Trophoblast cell (in vitro differentiated cells and primary cell): ENCODE measurements at places on chromosomes 1 and 21.

DNA sequence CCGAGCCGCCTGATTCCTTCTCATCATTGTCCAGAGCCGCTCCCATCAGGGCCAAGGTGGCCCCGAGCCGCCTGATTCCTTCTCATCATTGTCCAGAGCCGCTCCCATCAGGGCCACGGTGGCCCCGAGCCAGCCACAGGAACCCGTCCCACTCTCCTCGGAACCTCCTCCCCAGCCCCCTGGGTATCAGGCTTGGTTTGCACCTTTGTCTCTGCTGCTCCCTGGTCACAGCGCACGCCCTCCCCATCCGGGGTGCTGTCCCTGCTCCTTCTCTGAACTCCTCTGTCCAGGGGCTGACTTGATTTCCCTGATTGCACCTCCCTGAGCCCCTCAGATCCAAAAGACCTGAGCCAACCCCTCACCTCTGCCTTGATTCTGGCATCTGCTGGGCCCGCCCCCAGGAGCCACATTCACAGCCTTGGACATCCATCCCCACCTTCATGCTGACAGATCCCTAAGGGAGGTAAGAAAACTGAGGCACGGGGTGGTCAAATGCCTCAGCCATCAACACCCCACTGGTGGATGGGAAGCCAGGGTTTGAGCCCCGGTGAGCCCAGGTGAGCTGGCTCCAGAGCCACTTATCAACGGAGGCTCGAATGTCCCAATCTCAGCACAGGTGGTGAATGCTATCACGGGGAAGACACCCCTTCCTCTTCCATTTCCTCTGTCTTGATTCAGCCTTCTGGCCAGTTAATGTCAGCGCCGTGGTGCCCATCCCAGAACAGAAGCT lies 25.6 kb upstream of the COL18A1 start:
- H3K36me3 ChIP-seq: no peaks in the 10 kb centered on the region
- H3K27ac ChIP-seq: no peak overlapping the region
- DNase-seq: no peak
- H3K4me3 ChIP-seq: no peak overlapping the region

- H3K4me3 ChIP-seq: no peak overlapping the region
- no peak overlapping the region for H3K27ac ChIP-seq
- H3K27me3 ChIP-seq: peaks cover 21% of the 10 kb centered on the region
Observed at GRCh38 chr1:151837197-151837596, 2.4 kb downstream of the C2CD4D start.

DNA sequence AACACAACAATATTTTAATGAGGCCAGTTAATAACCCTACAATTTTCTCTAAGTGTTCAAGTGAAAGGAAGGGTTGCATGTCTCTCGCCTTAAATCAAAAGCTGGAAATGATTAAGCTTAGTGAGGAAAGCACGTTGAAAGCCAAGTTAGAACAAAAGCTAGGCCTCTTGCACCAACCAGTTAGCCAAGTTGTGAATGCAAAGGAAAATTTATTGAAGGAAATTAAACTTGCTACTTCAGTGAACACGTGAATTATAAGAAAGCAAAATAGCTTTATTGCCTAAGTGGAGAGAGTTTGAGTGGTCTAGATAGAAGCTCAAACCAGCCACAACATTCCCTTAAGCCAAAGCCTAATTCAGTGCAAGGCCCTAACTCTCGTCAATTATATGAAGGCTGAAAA lies 135.6 kb downstream of the DUSP10 start:
- no peaks in the 10 kb centered on the region for H3K27me3 ChIP-seq
- H3K4me1 ChIP-seq: no peaks in the 10 kb centered on the region
- no peaks in the 10 kb centered on the region for H3K36me3 ChIP-seq
- H3K4me3 ChIP-seq: no peak overlapping the region
- DNase-seq: no peak

GRCh38 chr1:44265656-44266358 lies 52.5 kb downstream of the DMAP1 start:
- H3K27ac ChIP-seq: no peak overlapping the region
- peaks cover 4% of the 10 kb centered on the region for H3K4me1 ChIP-seq
- no peak overlapping the region for H3K4me3 ChIP-seq
- H3K36me3 ChIP-seq: no peaks in the 10 kb centered on the region

GRCh38 chr1:41496080-41497055 lies 11.9 kb upstream of the EDN2 start:
- no peaks in the 10 kb centered on the region for H3K36me3 ChIP-seq
- DNase-seq: peak; percentile 75
- peak overlapping the region; percentile 61 for H3K27ac ChIP-seq
- H3K27me3 ChIP-seq: no peaks in the 10 kb centered on the region

DNA sequence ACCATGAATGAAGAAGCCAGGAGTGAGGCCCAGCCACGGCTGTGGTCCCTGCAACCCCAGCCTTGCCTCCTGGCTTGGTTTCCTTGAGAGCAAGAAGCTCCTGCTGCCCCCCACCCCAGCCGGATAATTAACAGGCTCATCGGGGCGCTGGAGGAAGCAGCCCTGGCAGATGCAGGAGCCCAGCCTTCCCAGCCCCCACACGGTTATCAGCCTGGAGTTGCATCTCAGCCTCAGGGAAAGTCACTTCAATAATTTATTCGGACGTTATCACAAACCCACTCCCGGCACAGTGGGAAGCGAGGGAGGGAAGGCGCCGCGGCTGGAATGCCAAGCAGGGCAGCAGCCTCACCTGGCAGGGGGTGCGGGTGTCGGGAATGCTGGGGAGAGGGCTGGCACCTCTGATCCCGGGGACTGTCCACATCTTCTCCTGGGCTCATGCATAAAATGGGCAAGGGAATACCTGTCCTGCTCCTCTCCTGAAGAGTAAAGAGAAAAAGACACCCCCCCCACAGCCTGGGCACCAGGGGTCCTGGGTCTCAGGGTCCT lies 43.3 kb upstream of the LRP8 start:
- H3K27ac ChIP-seq: no peak overlapping the region
- peaks cover 4% of the 10 kb centered on the region for H3K4me1 ChIP-seq
- H3K36me3 ChIP-seq: no peaks in the 10 kb centered on the region
- DNase-seq: no peak
- no peak overlapping the region for H3K4me3 ChIP-seq

- H3K27me3 ChIP-seq: no peaks in the 10 kb centered on the region
- peaks cover 50% of the 10 kb centered on the region for H3K36me3 ChIP-seq
- DNase-seq: no peak
- no peak overlapping the region for H3K27ac ChIP-seq
- H3K4me3 ChIP-seq: no peak overlapping the region
- H3K4me1 ChIP-seq: peaks cover 9% of the 10 kb centered on the region
Observed at GRCh38 chr1:208026880-208027438, 116.0 kb upstream of the CD34 start.

DNA sequence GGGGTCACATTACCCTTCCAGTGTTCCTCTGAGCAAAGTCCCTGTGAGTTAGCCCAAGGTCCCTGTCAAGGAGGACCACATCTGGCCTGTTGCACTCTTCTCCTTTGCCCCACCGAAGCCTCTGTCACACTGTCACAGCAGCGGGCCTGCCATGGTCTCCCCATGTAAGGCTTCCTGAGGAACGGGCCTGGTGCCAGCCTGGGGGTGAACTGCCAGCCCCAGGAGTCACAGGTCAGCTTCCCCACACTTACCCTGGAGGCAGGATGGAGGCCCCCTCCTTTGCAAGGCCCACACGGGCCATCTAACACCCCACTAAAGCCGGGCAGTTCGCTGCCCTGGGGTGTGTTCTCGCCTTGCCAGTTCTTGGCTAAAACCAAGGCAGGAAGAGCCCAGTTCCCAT lies 14.1 kb downstream of the TNFRSF1B start:
- H3K4me1 ChIP-seq: peaks cover 27% of the 10 kb centered on the region
- no peak for DNase-seq
- peaks cover 2% of the 10 kb centered on the region for H3K36me3 ChIP-seq

GRCh38 chr21:36113647-36114428 lies 21.0 kb upstream of the CBR3 start:
- H3K27me3 ChIP-seq: no peaks in the 10 kb centered on the region

GRCh38 chr21:35291973-35292627 lies 243.0 kb upstream of the RUNX1 start:
- no peak overlapping the region for H3K27ac ChIP-seq
- H3K4me3 ChIP-seq: no peak overlapping the region
- no peaks in the 10 kb centered on the region for H3K27me3 ChIP-seq
- peaks cover 12% of the 10 kb centered on the region for H3K4me1 ChIP-seq

GRCh38 chr1:43981135-43981491 lies 2.1 kb downstream of the B4GALT2 start:
- DNase-seq: peak; percentile 35
- no peak overlapping the region for H3K27ac ChIP-seq
- H3K4me3 ChIP-seq: no peak overlapping the region
- peaks cover 54% of the 10 kb centered on the region for H3K36me3 ChIP-seq
- no peaks in the 10 kb centered on the region for H3K27me3 ChIP-seq

DNA sequence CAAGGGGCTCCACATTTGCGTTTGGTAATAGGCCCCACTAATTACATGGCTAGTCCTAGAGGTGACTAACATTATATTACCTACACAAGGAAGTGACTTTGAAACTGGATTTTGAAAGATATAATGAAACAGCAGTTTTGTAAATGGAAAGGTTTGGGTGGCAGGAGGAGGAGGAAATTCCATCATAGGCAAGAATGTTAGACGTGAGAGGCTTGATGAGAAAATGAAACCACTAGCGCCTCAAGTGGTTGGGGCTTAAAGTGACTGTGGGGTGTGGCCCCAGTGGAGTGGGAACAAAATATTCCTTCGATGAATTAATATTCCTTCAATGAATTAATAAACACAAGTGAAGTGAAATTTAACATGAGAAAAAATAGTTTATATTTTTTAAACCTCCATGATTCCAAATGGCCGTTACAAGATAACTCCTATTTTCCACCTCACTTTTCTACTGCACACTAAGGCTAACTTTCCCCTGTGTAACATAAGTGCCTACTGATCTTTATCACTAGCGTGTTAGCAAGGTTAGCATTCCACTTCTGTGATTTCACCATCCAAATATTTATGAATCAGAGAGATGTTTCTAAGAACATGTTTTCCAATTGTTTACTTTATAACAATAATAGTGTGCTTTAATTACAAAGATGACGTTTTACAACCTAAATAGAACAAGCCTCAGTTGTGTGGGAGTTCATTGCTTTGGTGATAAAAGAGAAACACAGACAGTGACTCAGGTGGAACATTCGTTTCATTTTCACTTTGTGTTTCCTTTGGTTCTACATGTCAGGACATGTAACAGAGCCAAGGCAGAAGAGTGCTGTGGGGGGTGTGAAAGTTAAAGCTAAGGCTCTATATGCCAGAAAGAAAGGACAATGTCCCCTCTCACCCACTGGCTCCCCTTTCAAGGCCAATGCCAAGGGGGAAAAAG lies 12.5 kb upstream of the ATF3 start:
- no peaks in the 10 kb centered on the region for H3K27me3 ChIP-seq
- no peaks in the 10 kb centered on the region for H3K36me3 ChIP-seq
- H3K4me3 ChIP-seq: no peak overlapping the region
- peaks cover 22% of the 10 kb centered on the region for H3K4me1 ChIP-seq
- peak; percentile 97 for DNase-seq
- peak overlapping the region; percentile 94 for H3K27ac ChIP-seq

GRCh38 chr1:179745131-179745611 lies 2.1 kb downstream of the FAM163A start:
- H3K36me3 ChIP-seq: no peaks in the 10 kb centered on the region
- peaks cover 41% of the 10 kb centered on the region for H3K27me3 ChIP-seq
- DNase-seq: no peak

GRCh38 chr1:107378426-107378825 lies 237.6 kb downstream of the NTNG1 start:
- no peaks in the 10 kb centered on the region for H3K27me3 ChIP-seq
- H3K27ac ChIP-seq: no peak overlapping the region
- H3K36me3 ChIP-seq: no peaks in the 10 kb centered on the region
- no peaks in the 10 kb centered on the region for H3K4me1 ChIP-seq
- no peak for DNase-seq

GRCh38 chr1:202836623-202837403 lies 26.1 kb downstream of the PCAT6 start:
- H3K27ac ChIP-seq: peak overlapping the region; percentile 54
- no peaks in the 10 kb centered on the region for H3K36me3 ChIP-seq
- H3K27me3 ChIP-seq: no peaks in the 10 kb centered on the region
- peaks cover 23% of the 10 kb centered on the region for H3K4me1 ChIP-seq
- DNase-seq: peak; percentile 93

DNA sequence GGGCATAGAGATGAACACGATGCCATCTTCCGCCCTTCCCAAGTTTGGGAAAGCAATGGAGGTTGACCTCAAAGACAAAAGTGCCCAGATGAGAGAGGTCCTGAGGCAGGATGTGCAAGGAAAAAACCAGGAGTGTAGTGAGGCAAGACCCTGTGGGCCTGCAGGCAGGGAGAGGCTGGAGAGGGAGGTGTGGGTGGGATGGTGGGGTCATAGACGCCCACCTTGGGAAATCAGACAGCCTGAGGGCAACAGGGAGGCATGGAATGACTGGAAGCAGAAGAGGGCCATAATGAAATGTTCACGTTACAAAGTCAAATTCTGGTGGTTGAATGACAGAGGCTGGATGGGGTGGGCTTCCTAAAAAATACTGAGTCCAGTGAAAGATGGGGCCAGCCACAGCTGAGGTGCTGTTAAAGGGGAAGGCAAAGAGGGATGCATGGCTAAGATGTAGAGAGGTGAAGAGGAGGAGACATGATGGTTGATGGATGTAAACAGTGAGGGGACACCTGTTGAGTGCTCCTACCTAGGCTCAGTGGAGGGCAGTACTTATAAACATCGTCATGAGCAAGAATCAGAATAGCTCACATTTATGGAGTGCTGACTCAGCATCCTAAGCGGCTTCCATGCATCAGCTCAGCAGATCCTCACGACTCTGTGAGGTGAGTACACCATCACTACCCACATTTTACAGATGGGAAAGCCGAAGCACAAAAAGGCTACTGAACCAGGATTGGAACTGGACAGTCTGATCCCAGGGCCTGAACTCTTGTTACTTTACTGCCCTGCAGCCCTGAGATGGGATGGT lies 42.0 kb downstream of the GRIK3 start:
- H3K4me1 ChIP-seq: no peaks in the 10 kb centered on the region
- H3K27ac ChIP-seq: no peak overlapping the region
- DNase-seq: no peak
- no peaks in the 10 kb centered on the region for H3K27me3 ChIP-seq
- no peak overlapping the region for H3K4me3 ChIP-seq
- H3K36me3 ChIP-seq: no peaks in the 10 kb centered on the region

- peaks cover 41% of the 10 kb centered on the region for H3K4me1 ChIP-seq
- H3K27ac ChIP-seq: peak overlapping the region; percentile 21
- H3K36me3 ChIP-seq: no peaks in the 10 kb centered on the region
- no peak overlapping the region for H3K4me3 ChIP-seq
- no peak for DNase-seq
Observed at GRCh38 chr21:45366931-45367401, 38.0 kb upstream of the COL18A1 start.

- no peak overlapping the region for H3K27ac ChIP-seq
- H3K4me3 ChIP-seq: peak overlapping the region; percentile 60
- no peak for DNase-seq
- H3K4me1 ChIP-seq: no peaks in the 10 kb centered on the region
- H3K27me3 ChIP-seq: no peaks in the 10 kb centered on the region
Observed at GRCh38 chr21:43467785-43468184, 40.9 kb upstream of the SIK1 start.

GRCh38 chr1:147640553-147641165 lies 29.7 kb downstream of the ACP6 start:
- peak; percentile 87 for DNase-seq
- no peaks in the 10 kb centered on the region for H3K27me3 ChIP-seq
- peaks cover 5% of the 10 kb centered on the region for H3K4me1 ChIP-seq
- H3K27ac ChIP-seq: no peak overlapping the region
- H3K36me3 ChIP-seq: no peaks in the 10 kb centered on the region
- H3K4me3 ChIP-seq: no peak overlapping the region

- no peaks in the 10 kb centered on the region for H3K27me3 ChIP-seq
- H3K4me1 ChIP-seq: peaks cover 7% of the 10 kb centered on the region
- H3K27ac ChIP-seq: peak overlapping the region; percentile 97
- DNase-seq: peak; percentile 25
Observed at GRCh38 chr1:221335161-221336101, 406.5 kb downstream of the DUSP10 start.

- peaks cover 5% of the 10 kb centered on the region for H3K4me1 ChIP-seq
- peak; percentile 29 for DNase-seq
- peak overlapping the region; percentile 99 for H3K4me3 ChIP-seq
- no peaks in the 10 kb centered on the region for H3K27me3 ChIP-seq
- peaks cover 1% of the 10 kb centered on the region for H3K36me3 ChIP-seq
Observed at GRCh38 chr1:224433701-224434672, 610 bp downstream of the WDR26 start.
